ENCODE measurements at places on chromosomes 12 and 14.

GRCh38 chr12:121145221-121145620 lies 12.5 kb downstream of the P2RX7 start:
- no peak for DNase-seq

GRCh38 chr12:5776091-5776490 lies 169.0 kb downstream of the ANO2 start:
- no peak for DNase-seq

- DNase-seq, result no peak
Observed at GRCh38 chr12:1531153-1531653, 63.2 kb downstream of the FBXL14 start.

DNA sequence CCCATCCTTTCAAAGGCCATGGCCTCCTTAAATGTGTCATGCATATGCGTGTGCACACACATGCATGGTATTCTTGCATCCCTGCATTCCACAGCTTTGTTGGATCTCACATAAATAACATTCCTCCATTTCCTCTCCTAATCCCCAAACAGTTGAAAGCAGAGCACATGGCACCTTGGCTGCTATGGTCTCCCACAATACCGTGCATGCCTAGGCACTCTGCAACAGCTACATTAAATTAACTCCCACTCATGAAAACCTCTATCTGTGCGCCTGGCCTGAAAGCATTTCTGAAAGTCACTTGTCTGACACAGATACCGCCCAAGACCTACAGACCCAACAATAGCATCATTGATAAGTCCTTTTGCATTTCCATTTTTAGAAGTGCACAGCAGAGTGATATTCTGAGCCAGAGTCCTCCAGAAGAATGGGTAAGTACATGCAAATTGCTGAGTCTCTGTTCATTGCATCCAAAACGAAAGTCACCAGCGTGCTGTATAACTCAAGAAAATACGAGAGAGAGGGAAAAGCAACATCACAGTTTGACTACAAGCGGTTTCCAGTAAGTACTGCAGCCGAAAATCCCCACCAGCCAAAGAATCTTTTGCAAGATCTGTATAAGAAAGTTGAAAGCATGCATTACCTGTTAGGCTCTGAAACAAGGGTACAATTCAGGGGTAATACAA lies 436 bp downstream of the ASB2 start:
- no peak for DNase-seq

DNA sequence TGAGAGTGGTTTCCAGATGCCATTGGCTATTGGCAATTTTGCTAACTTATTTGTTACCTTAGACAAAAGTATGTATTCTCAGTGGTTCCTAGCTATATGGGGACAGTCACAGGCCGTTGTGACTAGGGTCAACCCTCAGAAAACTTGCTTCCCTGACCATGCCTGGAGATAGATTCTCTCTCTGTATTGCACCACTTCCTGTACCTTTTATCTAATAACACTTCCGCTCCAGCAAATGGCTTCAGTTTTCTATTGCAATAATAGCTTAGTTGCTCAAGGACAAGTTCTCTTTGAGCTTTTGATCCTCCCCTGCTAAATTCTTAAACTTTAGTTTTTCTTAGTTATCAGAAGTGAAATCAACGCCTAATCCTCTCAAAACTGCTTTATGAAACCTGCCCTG lies 338.0 kb downstream of the RMST start:
- DNase-seq, result no peak

DNA sequence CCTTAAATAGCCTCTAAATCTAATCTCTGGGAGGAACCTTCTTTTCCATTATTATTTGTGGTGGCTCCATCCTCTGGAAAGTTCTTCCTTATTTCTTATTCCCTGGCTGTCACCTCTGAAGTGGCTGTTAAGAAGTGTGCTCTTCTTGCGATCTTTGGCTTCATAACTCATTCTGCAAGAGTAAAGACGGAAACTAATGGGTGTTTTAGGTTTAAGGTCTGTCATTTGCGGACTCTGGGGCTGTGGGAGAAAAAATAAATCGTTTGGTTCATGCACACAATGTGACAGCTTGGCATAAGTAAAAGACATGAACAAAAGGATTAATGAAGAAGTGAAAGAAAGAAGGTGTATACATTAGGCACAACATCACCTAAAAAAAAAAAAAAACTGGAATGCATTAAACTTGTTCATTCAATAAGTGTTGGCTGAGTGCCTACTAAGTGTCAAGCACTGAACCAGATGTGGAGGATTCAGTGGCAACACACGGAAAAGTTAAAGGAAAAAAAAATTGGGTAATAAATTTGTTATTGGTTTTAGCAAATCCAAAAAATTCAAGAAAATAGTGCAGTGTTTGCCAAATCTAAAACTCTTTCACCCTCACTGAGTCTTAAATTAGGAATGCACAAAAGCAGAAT lies 99.5 kb downstream of the ERGIC2 start:
- DNase-seq, result no peak

GRCh38 chr14:70934502-70935134 lies 27.4 kb downstream of the PCNX1 start:
- no peak for DNase-seq

DNA sequence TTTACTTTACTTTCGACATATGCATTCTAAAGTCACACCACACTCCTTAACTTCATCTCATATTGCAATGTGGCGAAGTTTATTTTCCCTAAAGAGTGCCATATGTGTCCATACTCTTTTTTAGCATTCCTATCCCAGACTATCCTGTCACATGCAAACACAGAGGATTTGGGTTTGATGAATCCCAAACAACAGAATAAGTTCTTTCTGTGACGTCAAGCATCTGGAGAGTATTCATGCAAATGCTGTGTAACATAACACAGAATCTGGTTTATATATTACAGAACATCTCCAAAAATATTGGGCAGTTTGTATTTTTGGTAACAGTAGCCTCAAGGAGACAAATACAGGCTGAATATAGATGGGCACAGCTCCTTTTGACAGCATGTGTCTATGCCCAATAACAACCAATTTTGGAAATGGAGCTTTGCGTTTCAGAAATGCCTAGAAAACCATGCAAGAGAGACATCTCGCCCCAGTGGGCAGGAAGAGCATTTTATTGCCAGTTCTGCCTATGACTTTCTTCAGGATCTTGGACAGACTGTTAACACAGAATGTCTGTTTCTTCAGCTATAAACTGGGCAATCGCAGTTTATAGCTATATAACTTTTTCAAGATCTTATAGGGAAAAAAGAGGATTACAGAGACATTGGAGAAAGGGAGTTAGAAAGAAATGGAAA lies 190.8 kb downstream of the ADAMTS20 start:
- no peak for DNase-seq

GRCh38 chr12:47017041-47017713 lies 62.2 kb upstream of the PCED1B start:
- no peak for DNase-seq

GRCh38 chr14:36583893-36584811 lies 1.7 kb upstream of the NKX2-8 start:
- DNase-seq, result no peak

DNA sequence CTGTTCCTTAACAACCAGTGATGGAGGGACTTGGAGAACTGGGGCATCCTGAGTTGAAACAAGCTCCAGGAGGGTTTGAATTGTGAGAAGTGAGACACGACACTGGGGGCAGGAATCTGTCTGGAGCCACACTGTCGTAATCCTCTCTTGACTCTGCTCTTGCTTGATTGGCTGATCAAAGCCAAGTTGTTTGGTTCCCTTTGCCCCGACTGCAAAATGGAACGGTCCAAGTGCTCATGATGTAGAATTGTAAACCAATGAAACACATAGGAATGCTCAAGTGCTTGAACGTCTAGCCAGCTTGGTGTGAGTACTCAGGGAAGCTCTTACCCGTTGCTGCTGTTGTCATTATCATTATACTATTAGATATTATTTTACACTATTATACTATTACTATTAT lies 98.1 kb downstream of the TMEM132C start:
- no peak for DNase-seq

GRCh38 chr14:104138718-104139459 lies 502 bp downstream of the KIF26A start:
- no peak for DNase-seq

DNA sequence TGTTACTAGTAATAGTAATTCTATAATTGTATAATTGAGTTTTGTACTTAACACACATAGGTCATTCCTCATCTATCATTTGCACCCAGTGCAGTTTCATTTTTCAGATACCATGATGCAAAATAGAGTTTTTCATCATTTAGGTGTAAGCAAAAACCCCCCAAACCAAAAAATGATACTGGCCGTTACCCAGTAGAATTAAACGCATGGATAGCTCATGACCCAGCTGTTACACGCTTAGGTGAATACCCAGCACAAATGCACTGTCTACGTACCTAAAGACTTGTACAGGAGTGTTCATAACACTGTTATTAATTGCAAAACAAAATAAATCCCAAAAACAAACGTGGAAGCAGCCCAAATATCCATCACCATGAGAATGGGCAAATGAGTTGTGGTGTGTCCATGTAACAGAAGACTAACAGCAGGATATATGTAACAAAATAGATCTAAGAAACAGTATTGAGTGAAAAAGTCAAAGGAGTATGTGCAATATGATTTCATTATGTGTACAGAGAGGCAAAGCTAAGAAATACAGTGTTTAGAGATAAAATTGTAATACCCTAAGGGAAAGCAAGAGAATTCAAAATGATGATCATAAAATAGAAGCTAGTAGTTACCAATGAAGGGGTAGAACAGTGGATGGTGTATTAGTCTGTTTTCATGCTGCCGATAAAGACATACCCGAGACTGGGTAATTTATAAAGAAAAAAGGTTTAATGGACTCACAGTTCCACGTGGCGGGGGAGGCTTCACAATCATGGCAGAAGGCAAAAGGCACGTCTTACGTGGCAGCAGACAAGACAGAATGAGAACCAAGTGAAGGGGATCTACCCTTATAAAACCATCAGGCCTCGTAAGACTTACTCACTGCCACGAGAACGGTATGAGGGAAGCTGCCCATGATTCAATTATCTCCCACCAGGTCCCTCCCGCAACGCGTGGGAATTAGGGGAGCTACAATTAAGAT lies 49.8 kb downstream of the EID3 start:
- DNase-seq, result no peak

- DNase-seq, result no peak
Observed at GRCh38 chr14:104680056-104680805, 9.2 kb upstream of the INF2 start.

DNA sequence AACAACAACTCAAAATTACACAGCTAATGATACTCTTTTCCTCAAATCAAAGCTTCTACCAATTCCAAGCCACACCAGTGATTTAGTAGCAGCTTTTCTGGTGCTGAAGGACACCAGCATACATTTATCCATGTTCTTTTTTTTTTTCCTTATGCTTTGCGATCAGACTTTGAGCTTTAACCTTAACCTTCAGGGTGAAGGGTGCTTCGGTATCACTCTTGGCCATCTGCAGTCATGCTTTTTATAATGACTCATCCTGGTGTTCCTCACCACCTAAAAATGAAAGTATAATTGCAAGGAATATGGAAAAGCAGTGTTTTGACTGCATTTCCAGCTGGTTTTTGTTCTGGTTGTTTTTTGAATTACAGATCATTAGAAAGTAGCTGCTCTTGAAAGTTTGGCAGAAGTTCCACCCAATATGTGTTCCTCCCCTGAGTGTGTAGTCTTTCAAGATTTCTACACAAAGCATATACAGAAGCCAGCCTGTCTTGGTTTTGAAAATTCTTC lies 1.3 kb upstream of the SLC41A2 start:
- DNase-seq, result no peak

DNA sequence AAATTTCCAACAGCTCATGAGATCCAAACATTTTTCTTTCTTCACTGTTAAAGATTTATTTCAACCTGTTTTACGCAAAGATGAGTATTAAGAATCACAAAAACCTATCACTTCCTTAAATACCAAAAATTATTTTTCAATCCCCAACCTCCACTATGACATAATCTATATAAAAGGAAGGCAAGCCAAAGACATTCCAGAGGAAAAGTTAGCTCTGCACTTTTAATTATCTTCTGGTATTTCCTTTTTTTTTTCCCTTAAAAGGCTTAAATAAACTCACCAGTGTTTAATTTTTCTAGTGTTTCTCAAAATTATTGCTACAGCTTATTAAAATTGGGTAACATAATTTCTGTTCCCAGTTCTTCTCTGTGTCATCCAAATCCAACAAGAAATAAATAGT lies 75.9 kb downstream of the BMP4 start:
- no peak for DNase-seq

DNA sequence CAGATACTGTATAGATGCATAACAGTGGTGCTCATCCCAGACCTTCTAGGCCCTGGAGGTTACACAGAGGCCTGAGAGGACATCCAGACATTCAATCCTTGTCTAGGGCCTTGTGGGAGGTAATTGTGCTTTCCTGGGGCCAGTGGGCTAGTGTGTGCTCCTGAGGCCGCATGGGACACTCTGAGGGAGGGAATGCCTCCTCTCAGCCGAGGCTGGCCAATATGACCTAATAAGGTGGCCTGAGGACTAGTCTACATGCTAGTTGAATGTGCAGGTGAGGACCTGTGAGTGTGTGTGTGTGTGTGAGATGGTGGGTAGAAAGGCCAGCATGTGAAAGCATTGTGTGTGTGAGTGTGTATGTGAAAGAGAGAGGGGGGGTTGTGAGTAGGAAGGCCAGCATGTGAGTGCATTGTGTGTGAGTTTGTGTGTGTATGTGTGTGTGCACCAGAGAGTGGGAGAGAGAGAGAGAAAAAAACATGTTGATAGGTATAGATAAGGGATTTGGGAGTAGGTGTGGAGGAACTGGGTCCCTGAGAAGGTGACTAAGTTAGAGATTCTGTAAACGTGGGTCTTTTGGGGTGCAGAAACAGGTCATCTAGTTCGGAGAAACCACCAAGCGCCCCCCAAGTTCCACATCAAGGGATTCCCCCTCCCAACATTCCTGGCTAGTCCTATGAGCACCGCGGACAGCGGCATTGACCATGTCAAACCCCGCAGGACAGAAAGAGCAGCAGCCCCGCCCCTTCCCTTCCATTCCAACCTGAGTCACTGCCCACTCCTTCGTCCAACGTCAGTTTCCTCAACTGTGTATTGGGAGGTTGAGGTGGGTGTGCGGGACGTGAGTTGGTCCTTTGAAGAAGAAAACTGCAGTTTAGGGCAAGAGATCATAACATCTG lies 9.7 kb upstream of the KRT81 start:
- no peak for DNase-seq

DNA sequence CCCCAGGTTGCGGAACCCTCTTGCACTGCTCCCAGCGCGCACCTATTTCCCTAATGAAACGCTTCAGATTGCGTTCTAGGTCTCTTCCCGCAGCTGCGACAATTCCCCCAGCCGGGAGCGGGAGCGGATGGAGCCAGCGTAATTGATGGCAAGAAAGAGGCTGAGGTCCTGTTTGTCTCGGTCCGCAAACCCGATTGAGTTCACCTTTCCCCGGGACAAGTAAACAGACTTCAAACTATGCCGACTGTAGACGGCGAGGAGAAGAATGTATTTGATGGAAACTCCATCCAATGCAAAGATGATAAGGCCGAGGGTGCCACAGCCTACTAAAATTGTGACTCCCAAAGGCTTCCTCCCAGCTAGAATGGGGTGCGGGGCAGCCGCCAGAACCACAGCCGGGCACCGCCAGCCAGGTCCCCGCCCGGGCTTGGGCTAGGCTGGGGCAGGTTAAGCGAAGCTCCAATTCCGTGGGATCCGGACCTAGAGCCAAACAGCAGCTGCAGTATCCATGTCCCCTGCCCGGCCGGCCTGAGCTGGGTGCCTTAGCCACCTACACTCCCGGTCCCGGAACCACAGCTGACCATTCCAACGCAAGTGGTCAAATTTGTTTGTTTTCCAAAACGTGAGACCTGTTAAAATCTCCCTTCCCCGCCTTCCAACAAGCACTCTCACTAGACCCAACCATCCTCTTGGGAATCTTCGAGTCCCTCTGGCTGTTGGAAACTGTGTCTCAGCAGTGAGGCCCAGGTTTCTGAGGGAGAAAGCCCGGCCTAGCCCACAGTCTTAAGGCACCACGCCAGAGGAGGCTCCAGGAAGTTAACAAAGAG lies 5.5 kb downstream of the NKX2-1 start:
- DNase-seq, result no peak
